ENCODE measurements at places on chromosomes 1 and 21.

- DNase-seq, result no peak
Measured at GRCh38 chr1:181135437-181135731, 46.9 kb downstream of the IER5 start.

DNA sequence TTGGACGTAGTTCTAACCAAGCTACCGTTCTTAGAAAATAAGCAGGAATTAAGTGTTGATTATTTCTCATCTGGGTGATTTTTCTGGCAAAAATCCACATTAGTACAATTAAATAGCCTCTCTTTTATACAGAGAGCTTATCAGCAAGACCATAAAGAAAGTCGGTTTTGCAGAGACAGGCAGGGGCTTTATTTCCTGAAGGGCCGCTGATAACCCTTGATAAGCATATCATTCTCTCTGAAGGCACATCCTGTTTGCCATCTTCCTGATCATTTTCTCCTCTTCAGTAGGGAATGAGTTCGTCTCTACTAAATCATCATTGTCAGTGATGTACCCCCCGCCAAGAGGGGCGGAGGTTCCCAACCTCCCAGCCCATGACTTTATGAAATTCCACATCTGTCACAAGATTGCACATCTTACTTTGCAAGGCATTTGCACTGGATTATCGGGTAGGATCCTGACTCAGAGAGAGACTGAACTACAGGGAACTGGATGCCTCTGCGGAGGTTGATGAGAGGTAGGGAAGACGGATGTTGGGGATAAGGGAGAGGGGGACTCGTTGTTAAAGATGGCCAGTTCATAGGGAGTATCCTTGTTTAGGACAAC is 115.7 kb downstream of the KCNJ6 start:
- peak; percentile 98 for DNase-seq

- peak; percentile 17 for DNase-seq
Measured at GRCh38 chr1:41540886-41541591, 56.6 kb upstream of the EDN2 start.

GRCh38 chr1:69246710-69247109 is 321.0 kb upstream of the LRRC7 start:
- no peak for DNase-seq

GRCh38 chr1:157992031-157992832 is 1.2 kb upstream of the KIRREL1 start:
- DNase-seq, result peak; percentile 49

DNA sequence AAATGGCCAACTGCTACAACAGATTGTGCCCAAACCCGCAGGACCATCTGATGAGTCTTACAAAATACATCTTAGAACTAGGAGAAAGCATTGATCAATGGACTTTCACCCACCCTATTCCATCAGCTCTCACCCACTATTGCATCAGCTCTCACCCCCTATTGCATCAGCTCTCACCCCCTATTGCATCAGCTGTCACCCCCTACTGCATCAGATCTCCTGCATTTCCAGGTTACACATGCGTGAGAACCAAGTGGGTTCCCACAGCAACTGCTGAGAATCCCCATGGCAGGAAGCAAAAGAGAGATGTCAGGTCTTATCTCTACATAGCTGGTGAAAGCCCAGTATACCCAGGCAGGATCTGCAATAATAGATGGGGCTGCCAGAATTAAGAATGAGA is 533.5 kb downstream of the LTN1 start:
- DNase-seq, result no peak

GRCh38 chr1:160260406-160261382 is 1.7 kb downstream of the DCAF8 start:
- peak; percentile 97 for DNase-seq

GRCh38 chr1:213969958-213970555 is 17.7 kb upstream of the PROX1 start:
- DNase-seq, result no peak

DNA sequence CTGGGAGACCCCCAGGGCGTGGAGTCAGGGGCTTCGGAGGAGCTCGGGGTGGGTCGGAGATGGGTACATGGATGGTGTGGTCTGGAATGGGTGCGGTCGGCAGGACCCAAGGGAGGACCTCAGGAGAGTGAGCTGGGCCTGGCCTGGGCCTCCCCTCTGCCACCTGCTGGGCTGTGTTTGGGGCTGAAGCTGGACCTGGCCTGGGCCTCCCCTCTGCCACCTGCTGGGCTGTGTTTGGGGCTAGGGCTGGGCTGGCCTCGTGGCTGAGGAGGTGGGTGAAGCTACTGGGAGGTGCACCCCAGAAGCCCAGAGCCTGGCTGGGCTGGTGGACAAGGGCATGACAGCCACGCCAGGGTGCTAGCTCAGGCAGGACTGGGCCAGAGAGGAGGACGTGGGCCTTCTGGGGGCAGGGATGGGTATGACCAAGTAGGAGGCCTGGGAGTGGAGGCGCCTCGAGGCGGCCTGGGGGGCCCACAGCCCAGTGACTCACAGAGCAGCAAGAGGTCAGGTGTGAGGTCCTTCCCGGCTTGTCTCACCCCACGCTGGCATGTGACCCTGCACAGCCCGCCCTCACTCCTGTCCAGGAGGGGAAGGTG is 14.5 kb downstream of the SAMD11 start:
- DNase-seq, result peak; percentile 63

- peak; percentile 25 for DNase-seq
Measured at GRCh38 chr1:231629132-231629531, 2.5 kb downstream of the DISC1 start.

DNA sequence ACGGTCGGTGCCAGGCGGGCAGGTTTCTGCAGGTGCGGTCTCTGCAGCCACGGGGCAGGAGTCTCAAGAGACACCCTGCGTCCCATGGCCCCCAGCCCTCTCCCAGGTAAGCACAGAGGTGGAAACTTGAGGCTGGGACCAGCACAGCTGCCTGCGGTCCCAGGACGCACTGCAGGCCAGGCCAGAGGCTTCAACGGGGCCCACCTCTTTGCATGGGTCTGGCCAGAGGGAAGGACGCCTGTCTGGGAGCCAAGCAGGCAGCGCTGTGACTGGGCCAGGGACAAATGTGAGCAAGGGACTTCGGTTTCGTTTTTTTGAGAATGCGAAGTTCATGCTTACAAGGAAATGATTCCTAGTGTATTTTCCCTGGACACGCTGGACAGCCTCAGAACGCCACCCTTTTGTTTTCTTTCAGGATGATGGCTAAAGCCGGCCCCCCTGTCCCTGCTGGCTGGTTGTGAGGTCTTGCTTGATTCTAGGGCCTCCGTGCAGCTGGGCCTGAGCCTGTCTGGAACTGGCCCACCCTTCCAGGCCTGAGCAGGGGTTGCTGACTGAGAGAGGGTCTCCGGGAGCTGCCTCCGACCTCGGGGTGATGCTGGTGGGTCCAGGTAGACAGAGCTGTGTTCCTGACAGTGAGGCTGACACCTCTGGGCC is 38.3 kb downstream of the MORN1 start:
- no peak for DNase-seq

DNA sequence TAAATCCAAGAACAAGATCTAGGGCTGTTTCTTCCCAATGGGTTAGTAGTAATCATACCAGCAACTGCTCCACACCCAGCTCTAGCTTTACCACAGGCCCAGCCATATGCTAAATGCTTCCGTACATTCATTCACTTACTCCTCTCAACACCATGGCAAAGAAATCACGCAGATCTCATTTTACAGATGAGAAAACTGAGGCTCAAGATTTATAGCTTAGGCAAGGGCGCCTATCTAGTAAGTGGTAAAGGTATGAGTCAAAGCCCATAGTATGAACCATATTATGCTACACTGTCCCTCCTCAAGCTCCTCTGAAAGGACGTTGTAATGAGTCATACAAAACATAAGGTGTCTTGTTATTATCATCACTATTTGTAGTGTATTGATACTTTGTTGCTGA is 82.2 kb downstream of the NIBAN1 start:
- DNase-seq, result no peak

- peak; percentile 36 for DNase-seq
Measured at GRCh38 chr1:2003541-2004131, at the start of gene CFAP74. TSS of gene CFAP74 (minus strand) at chr1:2003786. CDS start at chr1:1990956, 12,830 bp downstream.

- DNase-seq, result no peak
Measured at GRCh38 chr1:55926906-55927471, 652.4 kb downstream of the PLPP3 start.

DNA sequence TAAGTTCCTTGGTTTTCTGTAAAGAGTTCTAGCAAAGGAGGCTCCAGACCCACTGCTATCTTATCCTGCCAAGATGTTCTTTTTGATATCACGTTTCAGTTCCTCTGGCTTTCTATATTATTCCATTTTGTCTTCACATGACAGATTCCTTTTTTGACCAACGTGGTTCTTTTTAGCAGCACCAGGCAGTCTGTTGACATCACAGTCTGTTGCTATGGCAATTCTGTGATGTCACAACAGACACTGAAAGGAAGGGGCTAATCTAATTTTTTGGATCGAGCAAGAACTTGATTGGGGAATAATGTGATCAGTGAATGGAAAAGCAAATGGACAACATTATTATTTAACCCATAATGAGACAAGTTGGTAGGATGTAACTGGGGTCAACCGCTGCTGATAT is 64.5 kb upstream of the GOLT1A start:
- DNase-seq, result no peak

DNA sequence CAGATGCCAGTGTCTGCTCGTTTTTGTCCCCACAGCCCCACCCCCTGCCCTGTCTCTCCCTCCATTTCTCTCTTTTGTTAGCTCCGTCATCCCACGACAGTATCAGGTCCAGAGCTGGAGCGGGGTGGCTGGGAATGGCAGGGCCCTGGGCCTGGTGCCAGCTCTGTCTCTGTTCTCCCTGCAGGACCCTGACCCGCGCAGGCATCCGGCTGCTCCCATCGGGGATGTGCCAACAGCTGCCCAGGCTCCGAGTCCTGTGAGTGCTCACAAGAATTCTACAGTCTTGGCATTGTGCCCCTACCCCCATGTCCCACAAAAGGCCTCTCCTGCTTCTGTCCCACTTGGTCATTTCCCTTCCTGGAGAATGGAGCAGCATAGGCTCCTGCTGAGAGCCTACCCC is 37.4 kb downstream of the UBE2T start:
- no peak for DNase-seq

All from amniotic epithelial cell (primary cell).